ENCODE measurements at places on chromosomes 11 and 22. TPM values are rescaled to one million over a fixed set of nuclear protein-coding genes. Genes with fewer than 3 reads are reported as not detected.

SUSD2 gene
- total RNA-seq = 0.22 TPM

KCNC1 gene
- not detected for total RNA-seq

P2RX6 gene
- not detected for total RNA-seq

OMP gene
- total RNA-seq = not detected

Measured in lung microvascular endothelial cell (primary cell).